Activated CD4-positive, alpha-beta T cell treated with anti-CD3 and anti-CD28 coated beads for 24 hours (primary cell): ENCODE measurements at places on chromosomes 2 and 18.

- DNase-seq = no peak
Observed at GRCh38 chr2:172930871-172931255, 144.8 kb upstream of the MAP3K20 start.

DNA sequence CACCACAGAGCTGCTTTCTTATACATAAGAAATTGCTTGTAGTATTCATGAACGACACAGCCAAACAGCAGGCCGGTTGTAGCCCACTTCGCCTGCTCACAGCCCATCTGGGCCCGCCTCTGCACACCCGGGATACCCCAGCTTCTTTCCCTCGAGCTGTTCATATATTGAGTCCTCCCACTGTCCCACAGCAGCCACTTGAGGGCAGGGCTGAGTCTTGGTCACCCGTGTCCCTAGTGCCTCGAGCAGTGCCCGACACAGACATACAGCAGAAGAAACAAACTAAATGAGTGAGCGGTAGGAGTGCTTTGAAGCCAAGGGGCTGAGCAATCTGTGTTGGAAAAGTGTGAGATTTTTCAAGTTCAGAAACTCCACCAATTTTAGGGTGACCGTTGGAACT is 251.4 kb downstream of the KLHL29 start:
- no peak for DNase-seq

GRCh38 chr2:15609341-15610042 is 17.8 kb downstream of the DDX1 start:
- no peak for DNase-seq

GRCh38 chr2:191478799-191479679 is 198.9 kb upstream of the NABP1 start:
- DNase-seq = no peak

DNA sequence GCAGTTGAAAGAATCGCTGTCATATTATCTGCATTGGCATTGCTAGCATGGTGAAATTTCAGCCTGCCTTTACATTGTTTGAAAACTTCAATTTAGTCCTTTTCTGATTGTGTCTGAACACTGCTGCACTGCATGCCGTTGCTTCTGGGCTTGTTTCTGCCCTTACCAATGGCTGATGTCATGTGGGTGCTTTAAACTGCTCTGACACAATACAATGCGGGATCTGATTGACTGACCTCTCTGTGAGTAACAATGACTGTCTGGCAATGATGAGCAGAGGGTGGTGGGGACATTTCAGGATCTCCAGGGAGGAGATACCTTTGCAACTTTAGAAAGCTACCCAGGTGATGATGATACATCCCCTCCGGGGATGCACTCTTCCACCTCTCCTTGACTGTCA is 119.5 kb upstream of the ZBTB14 start:
- DNase-seq = no peak

DNA sequence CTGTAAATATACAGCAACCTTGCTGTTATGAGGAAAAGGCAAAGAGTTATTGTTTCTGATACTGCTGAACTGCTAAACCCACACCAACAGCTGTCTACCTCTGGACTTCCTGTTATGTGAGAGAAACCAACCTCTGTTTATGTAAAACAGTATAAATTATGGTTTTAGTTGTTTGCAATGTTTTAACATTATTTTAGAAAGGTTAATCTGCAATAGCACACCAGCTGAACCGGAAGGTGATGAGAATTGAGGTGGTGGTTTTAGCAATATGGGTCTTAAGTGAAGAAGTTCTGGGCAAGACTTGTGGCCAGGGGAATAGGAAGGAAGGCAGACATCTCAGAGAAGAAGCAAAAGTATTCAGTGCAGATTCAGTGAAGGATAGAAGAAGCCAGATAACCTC is 237.8 kb downstream of the PLCL1 start:
- DNase-seq = no peak

- no peak for DNase-seq
Observed at GRCh38 chr2:130366720-130367119, 10.9 kb downstream of the PTPN18 start.

DNA sequence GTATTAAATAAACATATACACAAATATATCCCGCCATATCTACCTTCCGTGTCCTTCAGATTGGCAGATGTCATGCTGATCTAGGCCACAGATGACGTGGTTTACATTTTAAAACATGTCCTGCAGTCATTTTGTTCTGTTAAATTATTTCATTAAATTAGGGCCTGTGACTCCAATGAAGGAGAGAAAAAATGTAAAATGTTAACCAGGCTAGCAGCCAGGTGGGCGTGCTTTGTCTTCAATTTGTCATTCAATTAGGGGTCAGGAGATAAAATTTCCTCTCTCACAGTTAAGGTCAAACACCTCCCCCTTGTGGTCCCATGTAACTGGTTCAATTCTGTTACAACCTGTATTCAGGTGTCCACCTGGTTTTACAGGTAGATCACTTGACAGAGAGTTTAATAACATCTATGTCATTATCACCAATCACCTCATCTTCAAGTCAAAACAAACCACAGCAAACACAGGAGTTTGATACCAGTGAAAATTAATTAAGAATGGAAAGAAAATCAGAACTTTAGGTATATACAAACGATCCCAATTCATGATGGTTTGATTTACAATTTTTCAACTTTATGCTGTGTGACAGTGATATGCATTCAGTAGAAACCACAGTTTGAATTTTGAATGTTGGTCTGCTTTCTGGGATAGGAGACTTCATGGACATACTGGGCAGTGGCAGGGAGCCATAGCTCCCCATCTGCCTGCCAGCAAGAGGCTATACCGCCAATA is 339.4 kb downstream of the CMPK2 start:
- no peak for DNase-seq

- DNase-seq = no peak
Observed at GRCh38 chr18:53458944-53459580, 765.4 kb downstream of the MBD2 start.

DNA sequence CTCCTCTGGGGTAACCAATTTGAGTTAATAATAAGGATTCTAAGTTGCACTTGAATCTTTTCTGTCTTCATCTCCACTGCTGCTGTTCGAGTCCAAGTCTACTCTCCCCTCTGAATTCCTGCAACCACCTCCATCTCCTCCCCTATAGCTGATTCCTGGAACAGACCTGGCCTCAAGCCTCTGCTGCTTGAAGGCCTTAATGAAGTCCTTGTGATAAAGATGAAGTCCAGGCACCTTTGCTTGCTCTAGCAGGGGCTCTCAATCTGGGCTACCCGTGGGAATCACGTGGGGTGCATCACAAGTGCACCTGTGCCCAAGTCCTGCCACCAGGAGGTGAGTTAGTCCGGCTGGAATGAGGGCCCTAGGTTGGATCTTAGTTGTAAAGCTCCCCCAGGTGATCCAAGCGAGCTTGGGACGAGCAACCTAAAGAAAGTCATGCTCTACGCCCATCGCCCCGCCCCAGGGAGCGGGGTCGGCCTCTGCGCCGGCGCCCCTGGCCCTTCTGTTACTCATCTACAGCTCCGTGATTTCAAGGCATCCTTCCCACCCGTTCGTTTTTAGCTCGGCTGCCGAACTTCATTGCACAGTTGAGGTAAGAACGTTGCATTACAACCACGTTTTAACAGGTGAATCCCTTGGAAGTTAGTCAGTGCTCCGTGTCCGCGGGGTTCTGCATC is 905 bp upstream of the IAH1 start:
- no peak for DNase-seq

- no peak for DNase-seq
Observed at GRCh38 chr2:156452971-156453370, 16.8 kb downstream of the GPD2 start.

GRCh38 chr2:59044736-59045135 is 803.6 kb upstream of the FANCL start:
- DNase-seq = no peak

- no peak for DNase-seq
Observed at GRCh38 chr18:45764000-45764686, 40.2 kb downstream of the SLC14A1 start.

- DNase-seq = no peak
Observed at GRCh38 chr18:77209587-77209986, 40.1 kb upstream of the GALR1 start.

GRCh38 chr2:26530696-26531095 is 52.8 kb upstream of the OTOF start:
- no peak for DNase-seq

DNA sequence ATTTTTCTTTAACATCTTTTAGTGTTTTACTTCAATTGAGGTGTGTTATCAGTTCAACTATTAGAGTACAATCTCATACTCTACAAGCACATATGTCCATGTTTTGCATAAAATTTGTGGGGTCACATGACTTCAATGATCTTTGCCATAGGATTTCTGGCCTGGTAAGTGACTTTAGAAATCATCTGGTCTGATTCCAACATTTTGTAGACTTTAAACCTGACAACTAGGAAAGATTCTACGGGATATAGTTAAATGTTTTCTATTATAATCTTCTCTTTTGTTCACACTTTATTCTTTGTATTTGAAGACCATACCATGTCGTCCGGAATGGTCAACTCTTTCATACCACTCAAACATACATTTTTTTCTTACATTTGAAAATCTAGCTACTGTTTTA is 62.0 kb upstream of the NEUROD1 start:
- DNase-seq = no peak

DNA sequence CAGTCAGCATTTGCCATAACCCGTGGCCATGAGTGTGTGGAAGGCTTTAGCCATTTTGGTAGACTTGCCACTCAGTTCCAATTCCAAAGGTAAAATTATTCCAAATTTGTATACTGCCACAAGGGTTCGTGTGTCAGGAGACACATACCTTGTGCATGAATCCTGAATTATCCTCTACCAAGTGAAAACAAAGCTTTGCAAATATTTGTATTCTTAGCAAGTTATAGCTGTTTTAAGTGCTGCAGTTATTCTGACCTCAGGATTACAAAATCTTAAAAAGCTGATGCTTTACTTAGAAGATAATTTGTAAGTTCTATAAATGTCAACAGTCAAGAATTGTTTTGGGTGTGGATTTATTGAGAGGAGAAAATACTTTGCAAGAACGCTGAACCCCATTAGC is 100.6 kb downstream of the ANTXR1 start:
- no peak for DNase-seq

GRCh38 chr2:85843543-85843942 is 45.2 kb downstream of the ST3GAL5 start:
- no peak for DNase-seq

DNA sequence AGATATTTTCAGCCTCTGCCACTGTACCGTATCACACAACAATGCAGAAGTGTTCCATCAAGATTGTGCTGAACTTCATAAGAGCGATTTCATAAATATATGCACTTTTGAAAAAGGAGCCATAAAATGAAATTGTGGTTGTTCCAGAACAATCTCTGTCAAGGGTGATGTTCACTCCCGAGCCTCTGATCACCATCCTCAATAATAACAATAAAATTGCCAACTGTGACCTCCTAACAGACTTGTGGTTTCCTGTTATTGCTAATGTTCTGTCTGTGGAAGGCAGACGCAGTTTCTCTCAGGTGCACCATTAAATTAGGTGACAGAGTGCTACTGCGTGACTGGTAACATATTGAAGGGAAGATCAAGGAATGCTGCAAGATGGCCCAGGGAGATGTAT is 383.7 kb downstream of the SOCS6 start:
- no peak for DNase-seq

DNA sequence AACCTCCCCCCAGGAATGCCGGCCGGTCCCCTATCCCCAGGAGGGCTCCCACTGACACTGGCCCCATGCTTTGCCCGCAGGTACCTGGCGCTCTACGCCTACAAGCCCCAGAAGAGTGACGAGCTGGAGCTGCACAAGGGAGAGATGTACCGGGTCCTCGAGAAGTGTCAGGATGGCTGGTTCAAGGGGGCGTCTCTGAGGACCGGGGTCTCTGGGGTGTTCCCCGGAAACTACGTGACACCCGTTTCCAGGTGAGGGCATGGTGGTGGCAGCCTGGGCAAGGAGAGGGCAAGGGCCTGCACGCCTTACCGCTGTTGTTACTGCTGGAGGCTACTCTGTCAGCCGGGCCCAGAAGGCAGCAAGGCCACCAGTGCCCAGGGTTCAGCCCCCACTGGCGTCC is 181.3 kb downstream of the SEPTIN10 start:
- DNase-seq = no peak

GRCh38 chr2:26687801-26688200 is 4.7 kb upstream of the KCNK3 start:
- DNase-seq = no peak

- no peak for DNase-seq
Observed at GRCh38 chr2:191799526-191799925, 47.4 kb downstream of the CAVIN2 start.

DNA sequence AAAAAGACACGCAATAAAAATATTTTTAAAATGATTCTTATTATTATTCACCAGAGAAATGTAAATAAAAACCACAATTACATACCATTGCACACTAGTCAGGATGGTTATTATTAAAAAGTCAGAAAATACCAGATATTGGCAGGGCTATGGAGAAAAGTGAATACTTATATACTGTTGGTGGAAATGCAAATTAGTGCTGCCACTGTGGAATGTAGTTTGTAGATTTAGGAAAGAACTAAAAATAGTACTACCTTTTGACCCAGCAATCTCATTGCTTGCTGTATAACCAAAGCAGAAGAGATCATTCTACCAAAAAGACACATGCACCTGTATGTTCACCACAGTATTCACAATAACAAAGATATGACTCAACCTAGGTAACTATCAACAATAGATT is 1237.3 kb upstream of the FAM98A start:
- DNase-seq = no peak

DNA sequence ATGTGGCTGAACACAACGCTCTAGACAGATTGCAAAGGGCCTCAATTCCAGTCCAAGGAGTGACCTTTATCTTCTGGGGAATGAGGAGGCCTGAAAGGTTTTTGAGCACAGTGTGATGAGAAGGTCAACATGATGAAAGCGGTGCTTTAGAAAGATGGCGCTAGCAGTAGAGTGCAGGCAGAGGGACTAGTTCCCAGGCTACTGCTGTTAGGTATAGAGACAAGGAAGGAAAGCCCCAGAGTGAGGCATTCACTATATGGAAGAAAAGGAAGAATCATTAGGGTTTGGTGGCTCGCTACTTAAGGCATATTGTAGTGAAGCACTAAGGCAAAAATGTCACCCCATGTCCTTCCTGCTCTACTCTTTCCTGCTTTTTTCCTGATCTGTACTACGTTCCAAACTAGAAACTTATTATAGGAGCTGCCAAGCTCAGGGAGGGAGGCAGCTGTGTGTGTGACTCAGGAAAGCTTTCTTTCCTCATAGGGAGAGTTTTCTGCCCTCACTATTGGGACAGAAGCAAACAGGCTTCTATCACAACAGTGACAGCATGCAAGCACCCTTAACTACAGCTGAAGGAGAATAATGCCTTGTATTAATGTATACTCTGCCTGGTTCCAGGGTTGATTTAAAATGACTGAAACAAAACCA is 160.8 kb upstream of the CAVIN2 start:
- DNase-seq = no peak

- DNase-seq = no peak
Observed at GRCh38 chr18:59054496-59055287, 85.0 kb upstream of the SEC11C start.

DNA sequence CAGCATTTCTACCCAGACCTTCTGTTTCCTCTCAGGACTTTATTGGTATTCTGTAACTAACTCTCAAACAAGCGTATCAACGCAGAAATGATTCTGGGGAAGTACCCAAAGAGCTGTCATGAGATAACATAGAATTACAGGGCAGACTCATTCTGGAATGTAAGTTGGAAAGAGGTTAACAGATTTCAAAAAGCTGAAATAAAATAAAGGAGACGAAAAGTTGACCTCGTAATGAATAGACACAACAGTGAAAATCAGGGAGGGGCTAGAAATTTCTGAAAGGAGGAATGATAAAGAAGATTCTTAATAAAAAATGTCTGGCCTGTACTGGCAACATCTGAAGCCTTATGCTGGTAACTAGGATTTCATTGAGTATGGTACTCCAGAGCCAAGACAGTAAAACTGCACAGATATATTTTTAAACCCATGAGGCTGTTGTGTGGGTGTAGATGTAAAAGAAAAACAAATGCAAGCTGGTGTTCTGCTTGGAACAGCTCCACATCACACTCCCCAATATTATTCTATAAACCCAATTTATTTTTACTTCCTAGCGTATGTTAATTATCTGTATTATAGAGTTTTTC is 23.9 kb downstream of the RBMS1 start:
- no peak for DNase-seq
